ENCODE measurements at places on chromosomes 13 and 19. TPM values are rescaled to one million over a fixed set of nuclear protein-coding genes. Genes with fewer than 3 reads are reported as not detected.

- no peak for DNase-seq
Observed at GRCh38 chr13:72379581-72379980, 347.8 kb downstream of the MZT1 start.

DNA sequence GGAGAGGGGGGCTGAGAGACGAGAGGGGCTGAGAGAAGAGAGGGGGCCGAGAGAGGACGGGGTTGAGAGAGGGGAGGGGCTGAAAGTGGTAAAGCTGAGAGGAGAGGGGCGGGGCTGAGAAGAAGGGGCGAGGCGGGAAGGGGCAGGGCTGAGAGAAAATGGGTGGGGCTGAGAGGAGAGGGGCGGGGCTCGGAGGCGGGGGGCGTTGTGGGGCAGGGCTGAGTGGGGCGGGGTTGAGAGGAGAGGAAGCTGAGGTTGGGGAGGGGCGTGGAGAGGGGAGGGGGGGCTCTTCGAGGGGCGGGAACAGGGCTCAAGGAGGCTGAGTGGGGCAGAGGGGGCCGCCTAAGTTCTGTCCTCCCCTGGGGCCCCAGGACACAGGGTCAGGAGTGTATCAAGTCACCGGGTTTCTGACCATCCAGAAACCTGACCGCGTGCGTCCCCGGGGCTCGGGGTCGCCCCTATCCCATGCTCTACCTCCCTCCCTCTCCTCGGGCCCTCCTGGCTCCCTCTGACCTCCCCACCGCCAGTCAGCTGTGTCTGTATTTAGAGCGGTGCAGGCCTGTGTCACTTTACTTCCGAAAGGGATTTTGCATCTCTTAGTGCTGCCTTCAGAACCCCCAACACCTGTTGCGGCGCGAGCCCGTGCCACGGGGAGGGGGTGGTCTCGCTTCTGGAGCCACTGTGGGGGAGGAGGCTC is 38.6 kb upstream of the SEMA6B start:
- DNase-seq = no peak

The ACP7 gene
- not detected for total RNA-seq

The RASGRP4 gene
- total RNA-seq = 1.7 TPM

The HS6ST3 gene
- 1.4 TPM for total RNA-seq

Measured in Right ventricle myocardium inferior (tissue), 1 donor.